ENCODE measurements at places on chromosomes 12 and 14.

- DNase-seq: no peak
Observed at GRCh38 chr12:6061660-6062059, 62.8 kb downstream of the VWF start.

- no peak for DNase-seq
Observed at GRCh38 chr14:58713677-58714076, 75.9 kb downstream of the DACT1 start.

DNA sequence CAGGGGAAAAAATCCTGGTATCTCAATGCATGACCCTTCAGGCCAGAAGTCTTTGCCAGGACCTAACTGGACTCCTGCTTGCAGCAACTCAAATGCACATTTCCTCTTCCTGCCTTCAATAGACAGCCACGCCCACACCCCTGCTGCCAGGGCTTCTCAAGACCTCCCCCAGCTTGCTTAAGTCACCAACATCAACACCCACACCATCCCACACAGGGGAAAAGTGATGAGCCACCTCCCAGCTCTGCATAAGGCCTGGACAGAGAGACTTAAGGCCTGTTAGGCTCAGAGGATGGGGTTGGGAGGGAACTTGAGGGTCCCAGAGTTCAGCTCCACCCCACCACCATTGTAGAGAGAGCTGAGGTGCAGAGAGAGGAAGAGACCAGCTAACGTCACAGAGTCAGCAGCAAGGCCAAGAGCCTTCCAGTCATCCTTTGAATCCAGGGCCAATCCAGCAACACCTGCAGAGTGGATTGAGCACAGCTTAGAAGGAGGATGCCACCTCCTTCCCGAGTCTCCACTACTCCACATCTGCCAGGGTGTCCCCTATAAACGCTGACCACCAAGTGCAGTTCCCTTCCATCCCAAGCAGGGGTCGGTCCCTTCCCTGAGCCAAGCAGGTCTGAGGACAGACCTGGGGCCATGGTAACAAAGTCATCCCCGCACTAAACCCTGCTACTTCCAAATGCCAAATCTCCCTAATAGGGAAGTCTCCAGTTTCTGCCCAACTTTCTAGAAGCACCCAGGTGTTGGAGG is 50.0 kb downstream of the KDM2B start:
- peak; percentile 72 for DNase-seq

GRCh38 chr14:76826122-76826521 is at the start of gene LRRC74A:
Gene LRRC74A (plus strand): TSS chr14:76826408. CDS start chr14:76826698, 290 bp downstream.
- peak; percentile 19 for DNase-seq

DNA sequence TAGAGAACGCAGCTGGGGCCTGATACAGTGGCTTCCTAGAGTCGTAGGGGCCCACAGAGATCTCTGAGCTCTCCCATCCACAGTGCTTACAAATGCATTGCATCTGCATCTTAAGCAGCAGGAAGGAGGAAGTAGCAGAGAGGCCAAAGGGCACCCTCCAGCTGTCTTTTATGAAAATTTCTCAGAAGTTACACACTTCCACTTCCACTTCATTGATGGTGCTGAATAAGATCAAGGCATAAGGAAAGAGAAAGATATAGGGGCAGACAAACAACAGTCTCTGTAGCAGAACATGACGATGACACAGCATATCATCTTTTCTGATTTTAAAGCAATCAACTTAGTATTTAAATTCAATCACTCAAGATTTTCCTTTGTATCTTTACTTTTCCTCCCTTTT is 51.6 kb upstream of the ABCC9 start:
- DNase-seq: no peak

- no peak for DNase-seq
Observed at GRCh38 chr12:89501793-89502192, 22.8 kb downstream of the GALNT4 start.

GRCh38 chr14:99925471-99925870 is 132.3 kb downstream of the EML1 start:
- no peak for DNase-seq

DNA sequence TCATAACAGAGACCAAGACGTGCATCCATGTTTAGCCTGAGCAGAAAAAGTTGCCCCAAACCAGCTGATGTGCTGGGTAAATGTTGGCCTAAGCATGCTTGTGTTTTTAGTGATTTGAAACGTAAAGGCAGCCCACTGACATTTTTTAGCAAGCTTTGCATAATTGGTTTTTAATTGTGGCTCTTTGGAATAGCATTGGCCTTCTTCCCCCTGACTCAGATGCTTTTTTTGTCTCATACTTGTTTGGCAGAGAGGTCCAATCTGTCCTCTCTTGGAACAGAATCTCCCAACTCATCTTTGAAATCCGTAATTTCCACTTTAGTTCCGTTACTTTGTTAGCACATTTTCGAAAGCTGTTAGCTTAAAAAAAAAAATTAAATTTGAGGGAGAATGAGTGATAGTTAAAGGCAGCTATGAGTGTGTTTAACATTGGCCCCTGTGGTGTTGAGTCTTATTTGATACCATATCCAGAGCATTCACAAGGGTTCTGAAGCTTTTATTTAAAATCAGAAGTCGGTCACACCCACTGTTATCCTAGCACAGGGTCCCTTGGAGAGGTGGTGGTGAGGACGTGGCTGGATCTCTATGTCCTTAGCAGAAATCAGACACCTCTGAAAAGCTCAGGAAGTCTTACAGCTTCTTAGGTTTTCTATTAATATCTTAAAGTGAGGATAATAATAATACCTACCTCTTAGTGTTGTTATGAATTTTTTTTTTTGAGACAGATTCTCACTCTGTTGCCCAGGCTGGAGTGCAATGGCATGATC is 15.6 kb downstream of the JDP2 start:
- DNase-seq: no peak

- DNase-seq: peak; percentile 22
Observed at GRCh38 chr12:109999983-110000505, 814 bp downstream of the ANKRD13A start.

DNA sequence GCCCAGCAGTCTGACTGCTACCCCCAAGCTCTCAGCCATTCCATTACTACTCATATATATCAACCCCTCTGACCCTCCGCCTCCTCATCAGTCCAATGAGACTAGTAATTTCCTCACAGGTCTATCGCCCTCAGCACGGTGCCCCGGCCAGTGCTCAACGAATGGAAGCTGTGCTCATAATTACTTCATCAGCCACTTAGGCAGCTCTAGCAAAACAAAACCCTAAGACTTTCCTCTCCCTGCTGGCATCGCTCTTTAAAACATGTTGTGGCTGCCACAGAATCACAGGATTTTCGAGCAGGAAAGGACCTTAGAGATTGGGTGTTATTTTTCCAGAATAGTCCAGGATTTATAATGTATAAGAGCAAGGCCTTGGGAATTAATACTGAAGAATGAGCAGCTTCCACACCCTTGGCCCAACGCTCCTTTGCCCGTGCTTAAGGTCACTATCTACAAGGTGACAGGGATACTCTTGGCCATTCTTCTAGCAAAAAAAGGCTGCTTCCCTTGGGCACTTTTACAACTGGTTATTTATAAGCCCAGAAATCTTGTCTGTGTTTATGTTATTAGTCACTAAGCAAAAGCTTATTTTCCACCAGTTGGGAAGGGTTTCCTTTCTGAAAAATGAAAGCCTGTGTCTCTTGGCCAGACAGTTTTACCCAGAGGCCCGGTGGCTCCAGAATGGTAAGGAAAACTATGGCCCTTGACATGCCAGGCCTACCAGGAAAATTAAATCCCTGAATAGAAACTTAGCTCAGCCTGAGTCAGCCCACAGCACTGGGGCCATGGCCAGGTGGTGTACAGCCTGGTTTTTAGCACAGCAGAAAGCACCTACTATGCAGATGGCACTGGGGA is 47.9 kb downstream of the NUAK1 start:
- no peak for DNase-seq

DNA sequence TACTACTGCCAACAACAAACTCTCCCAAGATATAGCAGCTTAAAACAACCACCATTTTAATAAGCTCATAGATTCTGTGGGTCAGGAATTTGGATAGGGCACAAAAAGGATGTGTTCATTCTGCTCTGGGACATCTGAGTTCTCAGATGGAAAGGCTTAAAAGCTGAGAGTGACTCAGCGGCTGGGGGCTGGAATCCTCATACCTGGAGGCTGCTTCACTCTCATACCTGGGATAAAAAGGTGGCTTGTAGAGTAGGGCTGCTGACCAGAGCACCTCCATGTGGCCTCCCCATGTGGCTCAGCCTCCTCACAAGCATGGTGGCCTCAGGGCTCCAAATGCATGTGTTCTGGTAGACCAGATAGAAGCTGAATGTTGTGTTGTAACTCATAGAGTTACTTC is 20.2 kb upstream of the PELI2 start:
- no peak for DNase-seq

DNA sequence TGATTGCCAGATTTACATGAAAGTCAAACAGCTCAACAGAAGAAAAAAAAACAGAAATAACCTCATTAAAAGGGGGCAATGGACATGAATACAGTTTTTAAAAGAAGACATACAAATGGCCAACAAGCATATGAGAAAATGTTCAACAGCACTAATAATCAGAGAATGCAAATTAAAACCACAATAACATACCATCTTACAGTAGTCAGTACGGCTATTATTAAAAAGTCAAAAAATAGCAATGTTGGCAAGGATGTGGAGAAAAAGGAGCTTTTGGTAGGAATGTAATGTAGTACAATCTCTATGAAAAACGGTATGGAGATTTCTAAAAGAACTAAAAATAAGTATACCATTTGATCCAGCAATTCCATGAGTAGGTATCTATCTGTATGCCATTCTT is 272.1 kb downstream of the CEP128 start:
- DNase-seq: no peak

GRCh38 chr12:26783131-26783526 is 49.9 kb downstream of the ITPR2 start:
- DNase-seq: no peak

DNA sequence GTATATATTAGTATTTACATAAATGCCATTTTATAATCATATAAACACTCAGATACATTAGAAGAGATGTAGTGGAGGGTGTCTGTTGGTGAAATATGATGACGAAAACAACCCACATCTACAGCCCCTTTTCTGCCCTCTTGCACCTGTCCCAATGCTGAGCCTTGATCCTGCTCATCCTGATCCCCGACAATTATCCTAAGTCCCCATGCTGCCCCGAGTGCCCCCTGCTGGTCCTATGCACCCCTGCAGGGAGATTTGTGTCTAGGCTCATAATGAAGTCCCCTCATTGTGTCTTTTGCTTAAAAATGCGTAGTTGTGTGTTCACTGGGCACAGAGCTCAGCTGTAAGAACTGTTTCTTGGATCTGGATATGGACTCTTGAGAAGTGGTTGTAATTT is 554.5 kb downstream of the TMEM121 start:
- DNase-seq: no peak

DNA sequence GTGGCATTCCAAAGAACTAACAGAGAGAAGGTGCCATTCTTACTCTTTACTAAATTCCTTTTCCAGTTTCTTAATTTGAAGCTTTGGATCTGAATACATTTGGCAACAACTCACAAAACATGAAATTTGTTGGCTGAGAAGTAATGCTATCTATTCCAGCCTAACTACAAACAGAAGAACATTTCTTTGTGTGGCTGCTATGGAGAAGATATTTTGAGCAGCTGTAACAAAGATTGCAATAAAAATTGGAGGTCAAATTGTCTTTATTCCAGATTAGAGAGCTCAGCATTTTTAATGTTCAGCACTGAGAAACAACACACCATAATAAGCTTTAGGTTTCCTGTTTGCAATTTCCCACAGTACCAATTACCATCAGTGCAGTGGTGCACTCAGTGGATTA is 835.8 kb upstream of the FLRT2 start:
- DNase-seq: no peak

- no peak for DNase-seq
Observed at GRCh38 chr14:74018174-74018585, 908 bp downstream of the ENTPD5 start.

DNA sequence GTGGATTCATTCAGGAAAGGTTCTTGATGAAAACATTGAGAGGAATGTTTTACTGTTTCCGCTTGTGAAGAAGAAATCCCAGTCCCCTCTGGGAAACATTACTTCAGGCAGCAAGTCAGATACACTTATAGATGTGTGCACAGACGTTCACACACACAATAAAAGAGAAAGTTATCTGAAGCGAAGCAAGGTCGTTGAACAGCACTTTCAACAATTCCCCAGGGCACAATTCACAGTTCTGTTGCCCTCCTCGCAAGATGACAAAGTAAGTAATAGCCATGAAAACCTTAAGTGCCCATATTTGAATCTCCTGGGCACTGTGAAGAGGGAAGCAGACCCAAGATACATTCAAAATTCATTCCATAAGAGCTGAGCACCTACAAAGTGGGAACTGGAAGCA is 156.6 kb upstream of the CAND1 start:
- DNase-seq: no peak

GRCh38 chr12:131226345-131227265 is 272.9 kb downstream of the ADGRD1 start:
- no peak for DNase-seq

GRCh38 chr12:47935184-47935583 is 28.2 kb upstream of the TMEM106C start:
- no peak for DNase-seq

DNA sequence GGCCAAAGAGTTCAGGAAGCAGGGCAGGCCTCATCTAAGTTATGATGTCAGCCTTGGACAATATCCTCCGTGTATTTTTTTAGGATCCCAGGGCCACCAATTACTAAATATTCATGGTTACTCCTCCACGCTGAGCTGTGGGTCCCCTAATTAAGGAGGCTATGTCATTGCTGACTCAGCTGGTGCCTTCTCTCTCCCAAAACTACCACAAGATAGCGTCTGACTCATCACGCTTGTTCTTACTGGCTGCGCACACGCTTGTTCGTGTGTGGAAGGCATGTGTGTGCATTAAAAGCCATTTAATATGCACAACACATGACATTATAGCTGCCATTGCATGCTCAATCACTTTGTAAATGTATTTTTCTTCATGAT is 78.3 kb downstream of the GSC start:
- no peak for DNase-seq

DNA sequence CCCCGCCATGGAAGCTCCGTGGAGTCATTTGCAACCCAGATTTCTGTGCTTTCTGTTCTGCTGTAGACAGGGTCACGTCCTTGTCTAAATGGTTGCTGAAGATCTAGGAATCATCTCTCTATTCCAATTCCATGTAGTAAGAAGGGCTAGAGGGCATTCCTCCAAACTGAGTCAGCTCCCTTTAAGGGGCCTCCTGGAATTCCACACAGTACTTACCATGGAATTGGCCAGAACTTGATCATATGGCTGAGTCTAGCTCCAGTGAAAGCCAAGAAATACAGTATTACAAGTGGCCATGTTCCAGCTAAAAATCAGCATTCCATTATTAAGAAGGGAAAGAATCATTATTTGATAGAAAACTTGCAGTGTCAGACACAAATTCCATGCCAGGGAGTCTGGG is 171.9 kb downstream of the PRKCH start:
- no peak for DNase-seq

DNA sequence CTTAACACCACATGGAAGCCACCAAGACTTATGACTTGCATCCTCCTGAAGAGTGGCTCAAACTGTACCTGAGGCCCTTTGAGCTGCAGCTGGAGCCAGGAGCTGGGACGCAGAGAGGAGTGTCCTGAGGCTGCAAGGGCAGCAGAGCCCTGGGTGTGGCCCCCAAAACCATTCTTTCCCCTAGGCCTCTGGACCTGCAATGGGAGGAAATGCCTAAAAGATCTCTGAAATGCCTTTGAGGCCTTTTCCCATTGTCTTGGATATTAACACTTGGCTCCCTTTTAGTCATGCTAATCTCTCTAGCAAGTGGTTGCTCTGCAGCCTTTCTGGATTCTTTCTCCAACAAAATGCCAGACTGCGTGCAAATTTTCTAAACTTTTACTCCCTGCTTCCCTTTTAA is 156.1 kb downstream of the SLC38A4 start:
- peak; percentile 70 for DNase-seq

Data from iPS-NIHi11 (cell line).